T-helper 17 cell (primary cell): ENCODE measurements at places on chromosomes 1 and 21. TPM values are rescaled to one million over a fixed set of nuclear protein-coding genes. Genes with fewer than 3 reads are reported as not detected.

- no peaks in the 10 kb centered on the region for H3K36me3 ChIP-seq
- H3K27ac ChIP-seq = no peak overlapping the region
- peaks cover 13% of the 10 kb centered on the region for H3K27me3 ChIP-seq
- no peak for DNase-seq
- no peak overlapping the region for H3K4me3 ChIP-seq
These were observed 65.5 kb upstream of the PALMD start for GRCh38 chr1:99580451-99580850.

GRCh38 chr1:19338323-19338762, 26.2 kb downstream of the SLC66A1 start:
- no peak for DNase-seq
- peak overlapping the region; percentile 69 for H3K27ac ChIP-seq
- H3K36me3 ChIP-seq = no peaks in the 10 kb centered on the region
- H3K27me3 ChIP-seq = no peaks in the 10 kb centered on the region
- peaks cover 8% of the 10 kb centered on the region for H3K4me1 ChIP-seq

- peaks cover 8% of the 10 kb centered on the region for H3K36me3 ChIP-seq
- H3K4me1 ChIP-seq = peaks cover 9% of the 10 kb centered on the region
- H3K4me3 ChIP-seq = no peak overlapping the region
- H3K27me3 ChIP-seq = no peaks in the 10 kb centered on the region
- no peak for DNase-seq
These were observed 22.0 kb downstream of the THAP3 start for GRCh38 chr1:6646499-6647148.

DNA sequence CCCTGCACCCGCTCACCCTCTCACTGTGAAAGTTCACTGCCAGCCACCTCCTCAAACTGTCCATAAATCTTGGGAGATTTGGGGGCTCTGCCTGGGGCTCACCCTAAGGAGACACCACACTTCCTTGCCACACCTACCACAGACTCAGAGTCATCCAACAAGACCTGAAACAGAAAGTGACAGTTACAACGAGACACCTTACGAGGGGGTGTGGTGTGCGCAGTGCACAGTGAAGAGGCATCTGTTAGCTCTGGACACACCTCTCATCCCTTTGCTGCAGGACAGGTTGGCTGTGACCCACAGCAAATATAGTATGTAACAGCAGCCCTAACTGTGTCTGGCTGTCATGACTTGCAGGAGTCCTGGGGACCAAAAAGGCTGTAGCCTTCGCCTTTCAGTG, 190.2 kb downstream of the NR5A2 start:
- H3K27ac ChIP-seq = no peak overlapping the region
- H3K4me3 ChIP-seq = no peak overlapping the region
- DNase-seq = no peak
- peaks cover 5% of the 10 kb centered on the region for H3K4me1 ChIP-seq
- H3K27me3 ChIP-seq = peaks cover 4% of the 10 kb centered on the region
- peaks cover 2% of the 10 kb centered on the region for H3K36me3 ChIP-seq

GRCh38 chr1:2213576-2214505, 14.3 kb upstream of the SKI start:
- H3K27ac ChIP-seq = no peak overlapping the region
- no peak overlapping the region for H3K4me3 ChIP-seq
- H3K36me3 ChIP-seq = no peaks in the 10 kb centered on the region
- DNase-seq = no peak

DNA sequence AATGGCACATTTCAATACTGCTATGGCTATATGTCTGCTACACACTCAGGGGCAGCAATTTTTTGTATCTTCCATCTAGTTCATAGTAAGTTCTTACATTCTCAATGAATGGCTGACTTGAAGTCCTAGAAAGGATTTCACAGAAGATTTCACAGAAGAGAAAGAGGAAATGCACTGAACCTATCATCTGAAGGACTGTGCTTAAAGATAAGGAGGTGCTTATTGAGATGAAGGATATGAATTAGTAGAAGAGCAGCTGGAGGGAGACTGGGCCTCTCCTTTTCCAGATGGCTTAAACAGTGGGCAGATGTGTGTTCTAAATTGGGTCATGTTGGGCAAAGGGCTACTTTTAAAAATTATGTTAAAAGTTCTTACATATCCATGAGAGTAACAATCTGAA, 14.6 kb downstream of the ADAR start:
- H3K36me3 ChIP-seq = peaks cover 16% of the 10 kb centered on the region
- H3K4me1 ChIP-seq = peaks cover 26% of the 10 kb centered on the region
- H3K27ac ChIP-seq = no peak overlapping the region

DNA sequence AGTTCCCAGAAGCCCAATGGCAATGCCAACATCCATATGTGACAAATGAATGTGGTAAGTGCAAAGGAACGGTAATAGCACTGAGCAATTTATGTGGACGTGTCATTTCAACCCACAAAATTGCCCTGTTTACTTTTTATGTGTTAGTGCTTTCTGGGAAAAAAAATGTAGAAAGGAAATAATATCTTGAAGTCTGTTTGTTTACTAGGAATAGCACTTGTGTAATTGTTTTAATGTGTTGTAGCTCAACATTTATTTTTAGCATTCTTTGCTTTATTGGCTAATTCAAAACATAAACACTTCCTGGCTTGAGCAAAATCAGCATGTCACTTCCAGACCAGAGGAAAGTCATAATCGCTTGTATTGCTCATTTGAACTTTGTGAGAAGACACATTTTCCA, 224.8 kb upstream of the KCNK2 start:
- no peaks in the 10 kb centered on the region for H3K36me3 ChIP-seq
- H3K27me3 ChIP-seq = no peaks in the 10 kb centered on the region
- no peak overlapping the region for H3K4me3 ChIP-seq
- no peaks in the 10 kb centered on the region for H3K4me1 ChIP-seq
- no peak overlapping the region for H3K27ac ChIP-seq

GRCh38 chr21:38772646-38773045, 33.1 kb upstream of the ETS2 start:
- H3K27me3 ChIP-seq = peaks cover 29% of the 10 kb centered on the region
- H3K4me1 ChIP-seq = peaks cover 20% of the 10 kb centered on the region
- no peak overlapping the region for H3K27ac ChIP-seq

GRCh38 chr1:39753132-39754025, 14.7 kb downstream of the PPIE start:
- H3K27ac ChIP-seq = peak overlapping the region; percentile 66
- no peak overlapping the region for H3K4me3 ChIP-seq
- no peak for DNase-seq
- H3K36me3 ChIP-seq = peaks cover 13% of the 10 kb centered on the region
- H3K27me3 ChIP-seq = no peaks in the 10 kb centered on the region
- H3K4me1 ChIP-seq = peaks cover 7% of the 10 kb centered on the region

DNA sequence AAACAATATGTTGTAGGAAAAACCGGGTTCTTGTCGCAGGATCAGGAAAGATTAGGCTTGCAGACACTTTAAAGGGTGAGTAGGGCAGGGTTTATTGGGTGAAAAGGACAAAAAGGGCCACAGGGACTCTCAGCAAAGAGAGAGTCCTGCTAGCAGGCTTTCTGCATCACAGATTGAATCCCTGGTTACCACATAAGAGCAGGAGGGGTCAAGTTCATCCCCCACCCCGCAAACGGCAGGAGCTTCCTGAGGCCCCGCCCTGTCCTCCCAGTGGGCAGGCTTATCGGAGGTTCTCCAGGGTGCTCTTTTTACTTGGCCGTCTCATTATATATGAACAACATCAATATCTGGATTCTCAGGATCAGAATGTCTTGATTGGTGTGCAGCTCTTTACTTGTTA, 47.7 kb downstream of the SYCP1 start:
- H3K4me1 ChIP-seq = no peaks in the 10 kb centered on the region
- DNase-seq = no peak
- no peak overlapping the region for H3K27ac ChIP-seq
- H3K4me3 ChIP-seq = no peak overlapping the region
- peaks cover 25% of the 10 kb centered on the region for H3K27me3 ChIP-seq

- peaks cover 5% of the 10 kb centered on the region for H3K36me3 ChIP-seq
- no peak overlapping the region for H3K27ac ChIP-seq
- DNase-seq = no peak
- no peak overlapping the region for H3K4me3 ChIP-seq
- H3K4me1 ChIP-seq = no peaks in the 10 kb centered on the region
- H3K27me3 ChIP-seq = no peaks in the 10 kb centered on the region
These were observed 51.1 kb upstream of the PDC start for GRCh38 chr1:186511761-186512637.

- H3K4me1 ChIP-seq = peaks cover 2% of the 10 kb centered on the region
- H3K36me3 ChIP-seq = peaks cover 3% of the 10 kb centered on the region
- H3K4me3 ChIP-seq = no peak overlapping the region
- no peak overlapping the region for H3K27ac ChIP-seq
These were observed 7.8 kb downstream of the VASH2 start for GRCh38 chr1:212958175-212958574.

DNA sequence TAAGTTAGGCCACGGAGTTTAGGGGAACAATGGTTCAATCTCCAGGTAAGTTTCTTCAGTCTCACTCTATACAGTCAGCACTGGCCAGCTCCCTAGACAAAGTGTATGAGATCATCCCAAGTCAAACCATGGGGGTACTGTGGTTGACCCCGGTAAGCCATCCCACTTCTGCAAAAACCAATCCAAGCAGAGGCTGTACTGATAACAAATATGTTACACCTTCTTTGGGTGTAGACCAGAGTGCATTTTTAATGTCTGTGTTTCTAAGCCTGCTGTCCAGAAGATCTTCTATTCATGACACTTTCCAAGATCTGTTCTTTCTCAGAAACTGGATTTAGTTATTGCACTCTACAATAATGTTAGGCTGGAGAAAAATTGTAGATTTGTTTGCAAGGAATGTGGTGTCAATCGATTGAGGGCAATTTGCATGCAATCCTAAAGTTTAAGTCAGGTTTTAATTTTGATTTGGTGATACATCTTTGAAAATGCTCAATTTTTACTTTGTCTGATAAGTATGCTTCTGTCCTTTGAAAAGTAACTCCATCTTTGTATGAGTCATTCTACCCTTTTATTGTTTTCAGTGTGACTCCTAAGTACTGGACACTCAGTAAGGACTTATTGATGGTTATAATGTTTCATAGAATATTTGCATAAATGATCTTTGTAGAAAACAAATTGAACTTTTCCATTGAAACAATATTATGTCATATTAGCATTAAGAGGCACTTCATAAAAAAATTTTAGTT, 152.4 kb downstream of the HLX start:
- no peaks in the 10 kb centered on the region for H3K4me1 ChIP-seq
- no peak overlapping the region for H3K4me3 ChIP-seq
- no peak overlapping the region for H3K27ac ChIP-seq

- DNase-seq = no peak
- peaks cover 2% of the 10 kb centered on the region for H3K36me3 ChIP-seq
- H3K27ac ChIP-seq = no peak overlapping the region
- H3K4me1 ChIP-seq = peaks cover 3% of the 10 kb centered on the region
- H3K4me3 ChIP-seq = no peak overlapping the region
- H3K27me3 ChIP-seq = peaks cover 9% of the 10 kb centered on the region
These were observed 51.6 kb upstream of the HPDL start for GRCh38 chr1:45275054-45275453.

DNA sequence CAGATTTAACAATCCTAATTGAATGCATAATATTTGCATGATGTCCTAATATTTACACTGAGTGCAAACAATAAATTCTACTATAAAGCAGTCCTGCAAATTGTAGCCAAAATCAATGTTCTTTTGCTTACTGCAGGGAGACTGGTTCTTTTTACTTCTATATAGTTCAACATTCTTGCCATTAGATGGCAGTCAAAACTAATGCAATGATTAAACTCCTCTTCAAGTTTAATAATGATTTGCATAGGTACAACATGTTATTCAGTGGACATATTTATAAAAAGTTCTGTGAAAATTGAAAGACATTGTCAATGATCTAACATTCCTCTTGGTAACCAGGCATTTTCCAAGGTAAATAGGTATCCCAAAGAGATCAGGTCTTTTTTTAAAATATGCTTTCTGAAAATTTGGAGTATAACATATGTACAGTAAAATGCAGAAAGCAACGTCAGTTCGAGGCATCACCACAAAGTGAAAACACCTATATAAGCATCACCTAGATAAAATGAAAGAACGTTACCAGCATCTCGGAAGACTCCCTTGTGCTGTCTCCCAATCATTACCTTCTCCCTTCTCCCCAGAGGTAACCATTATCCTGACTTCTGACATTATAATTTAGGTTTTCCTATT, 9.8 kb upstream of the FNBP1L start:
- peaks cover 6% of the 10 kb centered on the region for H3K4me1 ChIP-seq
- H3K27ac ChIP-seq = no peak overlapping the region
- H3K36me3 ChIP-seq = no peaks in the 10 kb centered on the region
- H3K4me3 ChIP-seq = no peak overlapping the region

DNA sequence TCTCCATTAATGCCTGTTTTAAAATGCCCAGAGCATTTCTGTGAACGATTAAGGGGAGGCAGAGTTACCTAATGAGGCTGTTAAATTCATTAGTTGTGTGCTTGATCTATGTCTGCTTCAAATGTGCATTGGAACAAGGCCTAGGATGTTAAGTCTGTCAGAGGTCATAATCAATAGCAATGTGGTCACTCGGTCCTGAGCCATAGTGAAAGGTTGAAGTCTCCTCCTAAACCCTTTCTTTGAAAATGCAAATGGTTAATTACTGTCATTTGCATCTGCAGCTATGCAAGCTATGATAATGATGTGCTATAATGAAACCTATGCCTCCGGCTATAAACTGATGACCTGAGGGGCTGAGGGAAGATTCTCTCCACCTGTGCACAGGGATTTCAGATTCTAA, 114.2 kb upstream of the NR5A2 start:
- DNase-seq = no peak
- peaks cover 20% of the 10 kb centered on the region for H3K27me3 ChIP-seq
- H3K36me3 ChIP-seq = no peaks in the 10 kb centered on the region
- no peaks in the 10 kb centered on the region for H3K4me1 ChIP-seq
- no peak overlapping the region for H3K27ac ChIP-seq

DNA sequence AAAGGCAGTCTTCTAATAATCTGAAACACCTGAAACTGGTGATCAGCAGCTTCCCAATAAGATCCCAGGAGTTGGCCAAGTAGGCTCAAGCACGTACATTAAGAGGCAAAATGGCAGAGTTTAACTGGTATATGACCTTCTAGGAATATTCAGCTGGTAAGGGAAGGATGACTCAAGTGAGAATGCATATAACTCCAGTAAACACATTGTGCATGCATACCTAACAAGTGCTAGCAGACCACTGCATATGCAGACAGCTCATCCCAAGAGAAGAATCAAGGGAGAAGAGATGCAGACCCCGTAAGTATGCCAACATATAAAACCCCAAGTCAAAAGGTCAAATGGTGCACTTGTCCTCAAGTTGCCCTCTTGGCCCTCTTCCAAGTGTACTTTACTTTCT, 73.0 kb upstream of the ZRANB2 start:
- H3K4me3 ChIP-seq = no peak overlapping the region
- H3K27me3 ChIP-seq = no peaks in the 10 kb centered on the region

GRCh38 chr1:47226839-47227215, 5.2 kb downstream of the TAL1 start:
- peaks cover 63% of the 10 kb centered on the region for H3K27me3 ChIP-seq
- DNase-seq = no peak
- H3K4me3 ChIP-seq = no peak overlapping the region
- no peak overlapping the region for H3K27ac ChIP-seq
- peaks cover 14% of the 10 kb centered on the region for H3K4me1 ChIP-seq

- no peaks in the 10 kb centered on the region for H3K27me3 ChIP-seq
- peak overlapping the region; percentile 99 for H3K27ac ChIP-seq
- no peak for DNase-seq
- no peaks in the 10 kb centered on the region for H3K36me3 ChIP-seq
- peak overlapping the region; percentile 76 for H3K4me3 ChIP-seq
These were observed 17.8 kb downstream of the ABCG1 start for GRCh38 chr21:42236693-42237092.

The RUNX1 gene
- total RNA-seq = 97.0 TPM

The ROR1 gene
- total RNA-seq = not detected

The AGT gene
- total RNA-seq = not detected

The FAM72D gene
- not detected for total RNA-seq

The EVA1C gene
- 17.9 TPM for total RNA-seq
